Stimulated activated CD8-positive, alpha-beta memory T cell treated with anti-CD3 and anti-CD28 coated beads, Interleukin-4, amount 100 ng/mL, for 4 hours (primary cell): ENCODE measurements at places on chromosomes 13 and 19.

GRCh38 chr13:43058831-43059230 is 35.4 kb downstream of the DNAJC15 start:
- DNase-seq = no peak

- no peak for DNase-seq
Observed at GRCh38 chr13:76836311-76836710, 49.9 kb downstream of the KCTD12 start.

GRCh38 chr19:55637534-55637933 is 3.3 kb upstream of the ZNF580 start:
- DNase-seq = no peak

- DNase-seq = no peak
Observed at GRCh38 chr13:73684750-73685149, 449.5 kb downstream of the KLF12 start.

GRCh38 chr13:44778761-44779484 is 202.8 kb upstream of the TSC22D1 start:
- no peak for DNase-seq

DNA sequence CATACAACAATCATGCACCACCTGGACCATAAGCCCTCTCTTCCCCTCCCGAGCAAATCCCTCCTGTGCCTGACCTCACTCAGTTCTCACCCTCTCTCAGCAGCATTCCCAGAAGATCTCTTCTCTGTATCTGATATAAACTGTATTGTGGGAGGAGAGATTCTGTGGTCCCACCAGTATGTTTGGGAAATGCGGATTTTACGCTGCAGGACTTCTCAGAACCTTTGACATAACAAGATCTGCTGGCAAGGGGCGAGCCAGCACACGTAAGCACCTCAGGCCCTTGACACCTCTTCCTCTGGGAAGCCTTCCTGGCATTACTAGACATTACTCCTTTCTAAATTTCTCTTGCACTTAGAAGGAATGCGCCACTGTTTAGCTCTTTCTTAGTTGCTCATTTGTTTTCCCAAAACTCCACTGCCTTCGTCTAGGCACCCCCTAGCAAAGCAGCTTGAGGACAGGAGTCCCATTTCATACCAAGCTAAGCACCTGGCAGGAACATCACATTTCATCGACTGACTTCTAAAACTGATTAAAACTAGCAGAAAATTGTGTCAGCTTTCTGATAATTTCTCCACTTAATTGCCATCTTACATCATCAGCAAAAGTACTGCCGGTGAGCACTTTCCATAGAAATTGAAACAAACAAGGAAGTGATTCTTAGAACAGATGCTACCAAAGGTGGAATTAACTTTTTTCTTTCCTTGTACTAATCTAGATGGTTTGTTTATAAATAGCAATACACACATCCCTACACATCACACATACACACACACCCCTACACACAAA is 63.2 kb downstream of the CCDC70 start:
- DNase-seq = no peak

DNA sequence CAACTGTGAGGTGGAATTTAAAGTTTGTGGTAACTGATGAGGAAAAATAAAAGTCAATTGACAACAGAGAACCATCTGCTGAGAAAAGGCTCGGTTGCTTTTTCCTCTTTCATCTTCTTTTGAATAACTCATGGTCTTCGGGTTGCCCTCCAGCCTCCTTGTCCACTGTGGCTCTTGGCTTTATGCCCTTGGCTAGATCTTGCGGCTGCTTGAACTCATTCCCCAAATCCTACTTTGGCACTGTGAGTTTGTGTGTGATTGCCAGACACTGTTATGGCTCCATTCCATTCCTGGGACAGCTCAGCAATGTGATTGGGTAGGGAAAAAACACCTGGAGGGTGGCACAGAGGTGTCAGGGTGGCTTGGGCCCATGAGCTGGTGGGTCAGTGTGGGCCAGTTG is 387.4 kb downstream of the DLEU7 start:
- no peak for DNase-seq

DNA sequence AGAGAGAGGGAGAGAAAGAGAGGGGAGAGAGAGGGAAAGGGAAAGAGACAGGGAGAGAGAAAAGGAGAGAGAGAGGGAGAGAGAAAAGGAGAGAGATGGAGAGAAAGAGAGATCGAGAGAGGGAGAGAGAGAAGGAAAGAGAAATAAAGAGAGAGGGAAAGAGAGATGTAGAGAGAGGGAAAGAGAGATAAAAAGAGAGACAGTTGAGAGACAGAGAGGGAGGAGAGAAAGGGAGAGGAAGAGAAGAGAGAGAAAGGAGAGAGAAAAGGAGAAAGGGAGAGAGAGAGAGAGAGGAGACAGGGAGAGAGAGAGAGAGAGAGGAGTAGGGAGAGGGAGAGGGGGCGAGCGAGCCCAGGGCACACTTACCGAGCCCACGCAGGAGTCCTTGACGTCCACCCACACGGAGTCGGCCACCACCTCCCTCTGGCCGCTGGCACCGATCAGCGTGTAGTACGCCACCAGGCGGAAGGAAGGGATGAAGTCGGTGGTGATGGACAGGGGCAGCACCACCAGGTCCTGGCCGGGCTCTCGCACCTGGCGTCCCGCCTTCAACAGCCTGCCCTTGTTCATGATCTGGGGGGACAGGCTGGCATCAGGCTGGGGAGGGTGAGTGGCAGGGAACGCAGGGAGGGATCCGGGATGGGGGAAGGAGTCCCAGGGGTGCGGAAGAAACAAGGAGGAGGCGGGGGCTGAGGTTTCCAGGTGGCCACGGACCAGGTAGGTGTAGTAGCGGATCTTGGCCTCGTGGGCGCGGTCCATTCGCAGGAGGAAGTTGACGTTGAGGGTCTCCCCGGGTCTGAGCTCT is 10.0 kb downstream of the C3 start:
- no peak for DNase-seq

DNA sequence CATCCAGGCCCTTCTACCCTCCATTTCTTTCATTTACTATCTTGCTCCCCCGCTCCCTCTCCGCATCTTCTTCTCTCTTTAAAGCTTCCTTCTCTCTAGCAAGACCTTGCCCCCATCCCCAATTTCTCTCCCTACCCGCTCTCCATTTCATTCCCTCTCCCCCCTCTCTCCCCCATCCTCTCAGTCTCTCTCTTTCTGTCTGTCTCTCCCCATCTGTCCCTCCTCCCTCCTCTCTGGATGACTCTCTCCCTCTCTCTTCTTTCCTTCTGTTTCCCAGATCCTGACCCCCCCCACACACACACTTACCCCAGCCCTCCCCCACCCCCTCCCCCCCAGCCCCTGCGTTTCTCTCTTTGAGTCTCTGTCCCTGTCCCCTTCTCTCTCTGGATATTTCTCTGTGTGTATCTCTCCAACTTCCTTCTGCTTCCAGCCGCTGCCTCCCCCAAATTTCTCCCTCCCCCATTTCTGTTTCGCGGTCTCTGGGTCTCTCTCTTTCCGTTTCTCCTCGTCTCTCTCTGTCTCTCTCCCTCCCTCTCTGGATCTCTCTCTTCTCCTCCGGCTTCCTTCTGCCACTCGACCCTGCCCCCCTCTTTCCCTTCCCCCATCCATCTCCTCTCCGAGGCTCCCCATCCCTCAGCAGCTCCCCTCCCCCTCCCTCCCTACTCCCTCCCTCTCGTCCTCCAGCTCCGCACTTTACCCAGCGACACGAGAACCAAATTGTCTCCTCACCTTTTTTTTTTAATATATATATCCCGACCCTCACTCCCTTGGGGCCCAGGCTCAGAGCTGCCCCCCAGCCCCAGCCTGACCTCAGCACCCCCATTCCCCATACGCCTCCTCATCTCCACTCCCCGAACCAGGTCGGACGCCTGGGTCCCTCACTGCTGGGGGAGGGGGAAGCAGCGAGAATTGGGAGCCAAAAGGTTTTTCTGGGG is 3.6 kb upstream of the CACNG8 start:
- no peak for DNase-seq

DNA sequence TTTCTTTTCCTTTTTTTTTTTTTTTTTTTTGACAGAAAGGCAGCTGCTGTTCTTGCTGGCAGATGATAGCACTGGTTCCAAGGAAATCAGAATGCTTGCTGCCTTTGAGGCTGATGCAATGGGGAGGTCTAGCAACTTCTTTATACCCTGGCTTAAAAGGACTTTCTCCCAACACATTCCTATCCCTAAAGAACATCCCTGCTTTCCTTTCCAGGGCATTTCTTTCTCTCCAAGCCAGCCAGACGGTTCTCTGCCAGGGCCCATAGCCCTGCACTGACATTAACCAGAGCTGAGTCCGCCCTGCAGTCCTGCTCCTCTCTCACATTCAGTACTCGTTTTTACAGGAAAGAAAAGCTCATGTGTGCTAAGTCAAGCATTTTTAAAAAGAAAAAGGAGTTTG is 133.9 kb upstream of the WASF3 start:
- DNase-seq = no peak

- peak; percentile 44 for DNase-seq
Observed at GRCh38 chr19:44988896-44989556, 12.2 kb upstream of the RELB start.

DNA sequence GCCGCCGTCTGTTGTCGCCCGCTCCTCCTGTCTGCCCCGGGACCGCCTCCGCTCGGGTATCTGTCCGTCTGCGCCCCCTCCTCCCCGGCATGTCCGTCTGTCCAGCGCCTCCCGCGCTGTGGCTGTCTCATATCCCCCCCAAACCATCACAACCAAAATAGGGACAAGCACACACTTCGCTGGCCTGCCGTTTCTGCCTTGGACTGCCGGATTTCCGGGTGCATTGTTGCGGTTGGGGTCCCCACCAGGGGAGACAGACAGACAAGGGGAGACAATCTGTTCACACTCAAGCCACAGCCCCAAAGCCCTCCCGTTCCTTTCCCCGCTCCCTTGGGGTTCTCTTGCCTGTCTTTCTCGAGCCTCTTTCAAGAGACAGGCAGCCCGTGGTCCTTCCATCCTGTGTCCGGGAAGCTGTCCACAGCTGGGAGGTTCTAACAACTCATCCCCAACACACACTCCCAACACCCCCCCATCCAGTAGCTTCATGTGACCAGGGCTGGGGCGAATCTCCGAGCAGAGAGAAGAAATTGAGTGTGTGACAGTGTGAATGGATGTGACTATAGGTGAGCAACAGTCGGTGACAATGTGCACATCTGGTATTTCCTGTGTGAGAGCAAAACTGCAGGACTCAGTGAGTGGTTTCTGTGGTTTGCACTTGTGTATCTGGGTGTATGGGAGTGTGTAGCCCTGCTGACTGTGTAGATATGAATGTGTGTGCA is 16.5 kb upstream of the FOSB start:
- DNase-seq = no peak

DNA sequence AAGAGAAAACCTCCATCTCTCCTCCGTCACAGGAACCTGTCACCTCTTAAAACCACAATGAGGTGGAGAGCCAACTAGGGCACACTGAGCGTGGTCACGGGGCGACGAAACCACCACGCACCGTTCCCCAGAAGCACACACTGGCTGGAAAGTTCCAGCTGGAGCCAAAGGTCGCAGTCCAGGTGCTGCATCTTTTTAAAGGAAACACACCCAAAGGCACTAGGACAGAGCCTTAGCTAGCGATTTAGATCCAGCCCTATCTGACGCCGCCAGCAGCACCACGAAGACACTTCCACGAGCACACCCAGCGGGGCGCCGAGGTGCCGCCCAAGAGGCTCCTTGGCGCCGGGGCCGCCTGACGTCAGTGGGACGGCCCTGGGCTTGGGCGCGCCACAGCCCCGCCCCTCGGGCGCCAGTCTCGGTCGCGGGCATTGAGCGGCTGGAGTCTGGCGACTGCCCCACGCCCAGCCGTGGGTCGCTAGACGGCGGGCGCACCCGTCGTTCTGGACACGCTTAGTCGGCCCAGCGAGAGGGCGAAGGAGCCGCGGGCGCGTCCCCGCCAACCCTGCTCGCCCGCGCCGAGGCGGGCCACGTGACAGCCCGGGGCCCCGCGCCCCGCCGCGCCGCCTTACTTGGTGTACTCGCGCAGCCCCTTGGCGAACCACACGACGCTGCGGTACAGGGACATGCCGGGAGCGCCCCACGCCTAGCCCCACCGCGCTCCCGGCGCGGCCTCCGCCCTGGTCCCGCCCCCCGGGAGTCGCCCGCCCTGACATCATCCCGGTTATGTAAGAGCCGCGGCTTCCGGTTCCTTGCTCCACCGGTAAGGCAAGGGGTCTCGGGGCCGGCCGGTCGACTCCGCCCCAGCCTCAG is at the start of gene DHRS12:
Gene DHRS12 (minus strand): TSS at position 742 of the 873 bp plus-strand sequence. CDS start 4,504 bp downstream, outside the sequence.
- DNase-seq = peak; percentile 72

- no peak for DNase-seq
Observed at GRCh38 chr13:110129076-110129475, 177.9 kb downstream of the COL4A1 start.

- no peak for DNase-seq
Observed at GRCh38 chr19:4099041-4099764, 24.7 kb downstream of the MAP2K2 start.

DNA sequence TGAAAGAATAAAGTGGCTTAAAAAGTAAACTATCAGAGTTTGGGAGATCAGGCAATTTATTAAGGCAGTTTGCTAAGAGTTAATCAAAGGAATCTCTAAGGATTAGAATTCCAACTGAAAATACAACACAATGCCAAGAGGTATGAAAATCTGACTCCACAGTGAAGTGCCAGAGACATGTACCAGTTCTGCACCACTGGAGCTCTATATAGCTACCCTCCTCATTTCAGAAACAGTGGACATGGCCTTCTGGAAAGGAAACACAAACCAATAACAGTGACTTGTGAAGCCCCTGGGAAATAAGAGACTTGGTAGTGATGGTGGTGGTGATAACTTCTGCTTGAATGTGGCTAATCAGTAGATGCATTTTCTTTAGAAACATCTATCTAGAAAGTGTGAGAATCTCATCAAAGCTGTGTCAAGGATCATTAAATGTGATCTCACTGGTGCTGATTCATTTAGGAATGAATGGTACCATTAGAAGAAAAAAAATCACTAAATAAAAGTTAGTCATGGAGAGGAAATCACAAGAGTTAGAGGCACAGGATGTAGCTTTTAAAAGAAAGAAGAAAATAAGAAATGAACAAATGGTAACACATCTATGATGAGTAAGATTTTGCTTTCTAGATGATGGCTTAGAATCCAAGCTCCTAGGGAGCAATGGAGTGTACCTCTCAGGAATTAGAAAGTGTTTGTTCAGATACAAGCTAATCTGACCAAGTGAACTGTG is 20.1 kb upstream of the N4BP2L1 start:
- DNase-seq = no peak

- DNase-seq = no peak
Observed at GRCh38 chr13:97329331-97329730, 104.6 kb upstream of the RAP2A start.

- no peak for DNase-seq
Observed at GRCh38 chr19:51824281-51825005, 29.5 kb downstream of the FPR3 start.

GRCh38 chr13:111156421-111156820 is 41.3 kb downstream of the ARHGEF7 start:
- DNase-seq = no peak
